Left colon (tissue), 2 donors: ENCODE measurements at places on chromosomes 13 and 19.
A peak's percentile ranks its signal among the peaks of the same experiment; 100 is the strongest.

DNA sequence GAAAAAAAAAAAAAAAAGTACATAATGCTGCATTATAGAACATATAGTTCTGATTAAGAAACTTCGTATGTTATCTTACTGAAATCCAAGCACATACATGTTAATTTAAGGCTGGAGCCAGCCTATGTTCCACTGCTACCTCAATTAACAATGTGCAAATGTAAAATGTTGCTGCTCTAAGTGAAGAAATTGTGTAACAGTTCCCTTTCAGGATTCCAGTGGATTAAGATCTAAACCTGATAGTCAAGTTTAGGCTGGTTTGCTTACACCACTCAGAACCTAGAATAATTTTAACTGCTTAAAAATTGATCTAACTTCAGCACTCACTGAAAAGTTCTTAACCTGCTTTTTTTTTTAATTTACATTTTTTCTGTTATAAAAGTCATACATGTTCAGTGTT lies 4.2 kb downstream of the VPS36 start:
- DNase-seq, result no peak

DNA sequence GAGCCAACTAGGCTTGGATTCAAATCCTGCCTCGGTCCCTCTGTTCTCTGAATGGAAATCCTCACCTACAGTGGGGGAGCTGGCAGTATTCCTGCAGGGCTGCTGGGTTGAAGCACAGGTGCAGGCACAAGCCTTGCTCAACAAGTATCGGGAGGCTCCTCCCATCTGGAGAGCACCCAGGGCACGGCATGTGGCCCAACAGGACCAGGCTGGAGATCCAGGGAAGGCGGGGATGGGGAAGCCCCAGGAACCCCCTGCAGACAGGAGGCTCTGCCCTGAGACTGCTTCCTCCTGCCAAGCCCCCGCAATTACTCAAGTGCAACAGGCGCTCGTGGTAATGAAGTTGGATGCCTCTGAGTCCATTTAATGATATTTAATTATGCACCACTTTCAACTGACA lies 128.0 kb upstream of the VSTM2B start:
- no peak for DNase-seq

DNA sequence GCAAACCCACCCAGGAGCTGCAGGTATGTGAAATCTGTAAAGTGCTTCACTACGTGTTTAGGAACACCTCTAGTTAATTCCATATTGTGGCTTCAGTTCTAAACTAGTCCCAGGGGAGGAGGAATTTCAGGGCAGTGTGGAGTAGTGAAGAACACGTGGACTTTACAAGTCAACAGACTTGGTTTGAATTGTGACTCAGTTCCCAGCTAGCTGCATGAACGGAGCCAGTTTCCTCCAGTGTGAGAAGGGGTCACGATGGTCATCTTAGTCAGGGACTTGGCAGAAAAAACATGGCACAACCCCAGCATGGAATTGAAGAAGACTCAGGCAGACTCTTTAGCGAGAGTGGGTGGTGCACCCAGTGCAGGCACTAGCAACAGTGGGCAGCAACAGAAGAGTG lies 175.7 kb upstream of the UBL3 start:
- DNase-seq, result no peak

GRCh38 chr19:32876919-32877285 lies 7.3 kb upstream of the SLC7A9 start:
- DNase-seq, result no peak

DNA sequence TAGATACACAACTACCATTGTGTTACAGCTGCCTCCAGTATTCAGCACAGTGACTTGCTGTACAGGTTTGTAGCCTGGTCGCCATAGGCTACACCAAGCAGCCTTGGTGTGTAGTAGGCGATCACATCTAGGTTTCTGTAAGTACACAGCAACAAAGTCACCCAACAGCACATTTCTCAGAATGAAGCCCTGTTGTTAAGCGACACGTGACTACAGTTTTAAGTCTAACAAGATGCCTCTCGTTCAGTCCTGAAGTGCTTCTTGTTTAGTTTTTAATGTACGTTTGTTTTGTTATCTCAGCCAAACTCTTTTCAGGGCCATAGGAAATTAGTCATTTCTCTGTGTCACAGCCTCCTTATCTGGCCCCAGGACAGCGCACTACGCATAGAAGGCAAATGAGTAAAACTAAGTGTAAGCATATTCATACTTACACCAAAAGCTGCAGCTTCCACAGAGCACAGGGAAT lies 50.0 kb upstream of the GPR183 start:
- DNase-seq, result no peak

DNA sequence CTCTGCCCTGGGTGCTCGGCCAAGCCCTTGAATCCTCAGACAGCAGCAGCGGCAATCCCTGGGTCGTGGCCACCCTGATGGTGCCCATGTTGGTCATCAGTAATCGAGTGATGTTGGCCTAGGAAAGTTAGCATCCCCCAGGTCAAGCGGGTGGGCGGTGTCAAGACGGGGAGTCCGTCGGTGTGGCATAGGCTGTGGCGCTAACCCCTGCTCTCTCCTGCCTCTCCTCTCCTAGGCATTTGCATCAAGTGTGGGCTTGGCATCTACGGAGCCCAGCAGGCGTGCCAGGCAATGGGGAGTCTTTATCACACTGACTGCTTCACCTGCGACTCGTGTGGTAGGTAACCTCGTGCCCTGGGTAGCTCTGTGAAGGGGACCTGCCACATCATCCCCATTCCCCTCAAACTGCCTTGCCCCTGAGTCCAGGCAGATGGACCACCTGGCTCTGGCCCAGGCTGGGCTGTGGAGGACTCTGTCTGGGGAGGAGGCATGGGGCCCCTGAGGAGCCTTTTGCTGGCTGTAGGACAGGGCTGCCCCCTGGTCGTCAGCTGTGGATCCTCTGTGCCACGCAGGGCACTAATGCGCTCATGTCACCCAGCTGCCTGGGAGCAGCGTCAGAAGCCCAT lies 8.7 kb downstream of the WTIP start:
- no peak for DNase-seq

GRCh38 chr13:112730157-112730671 lies 40.4 kb downstream of the ATP11A start:
- no peak for DNase-seq

DNA sequence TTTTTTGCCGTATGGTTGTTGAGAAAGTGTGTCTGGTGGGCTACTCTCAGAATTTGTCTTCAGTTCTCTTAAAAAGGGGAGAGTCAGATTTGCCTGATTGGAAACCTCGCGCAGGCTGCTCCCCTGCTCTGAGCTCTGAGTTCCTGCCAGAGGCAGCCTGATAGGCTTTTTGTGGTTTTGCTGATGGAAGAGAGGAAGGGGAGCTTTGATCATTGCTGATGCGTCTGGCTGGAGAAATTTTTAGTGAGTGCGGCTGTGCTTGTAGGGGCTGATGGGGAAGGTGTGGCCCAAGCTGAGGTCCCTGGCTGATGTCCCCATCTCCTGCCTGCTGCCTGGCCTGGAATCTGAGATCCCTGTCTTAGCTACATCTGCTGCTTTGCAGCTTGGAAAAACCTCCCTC lies 2.8 kb downstream of the CHST8 start:
- no peak for DNase-seq

GRCh38 chr13:28636677-28637317 lies 22.1 kb upstream of the POMP start:
- DNase-seq, result peak; percentile 57

DNA sequence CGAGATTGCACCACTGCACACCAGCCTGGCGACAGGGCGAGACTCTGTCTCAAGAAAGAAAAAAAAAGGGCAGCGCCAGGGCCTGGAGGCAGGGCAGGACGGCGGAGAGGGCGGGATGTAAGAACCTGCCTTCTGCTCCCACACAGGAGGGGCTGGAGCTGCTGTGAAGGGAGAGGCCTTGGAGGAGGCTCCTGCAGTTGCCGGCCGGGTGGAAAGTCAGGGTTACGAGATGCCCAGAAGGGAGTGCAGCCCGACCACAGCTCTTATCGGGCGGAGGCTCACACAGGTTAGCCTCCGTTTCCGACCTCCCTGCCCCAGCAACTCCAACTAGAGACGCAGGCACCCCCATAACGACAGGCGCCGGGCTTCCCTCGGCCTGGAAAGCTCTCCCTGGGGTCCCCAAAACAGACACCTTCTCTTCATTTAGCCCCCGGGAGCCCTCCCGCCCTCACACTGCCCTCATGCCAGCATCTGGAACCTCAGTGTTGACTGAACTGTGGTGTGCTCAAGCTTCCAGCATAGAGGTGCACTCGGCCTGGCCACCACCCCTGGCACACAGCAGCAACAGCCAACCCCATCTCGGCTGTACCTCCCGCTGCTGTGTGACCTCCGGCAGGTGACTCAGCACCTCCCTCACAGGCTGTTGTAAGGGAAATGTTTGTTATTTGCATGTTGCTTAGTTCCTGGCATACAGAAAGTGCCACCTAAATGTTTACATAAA lies 1.4 kb downstream of the PLPP2 start:
- peak; percentile 87 for DNase-seq

DNA sequence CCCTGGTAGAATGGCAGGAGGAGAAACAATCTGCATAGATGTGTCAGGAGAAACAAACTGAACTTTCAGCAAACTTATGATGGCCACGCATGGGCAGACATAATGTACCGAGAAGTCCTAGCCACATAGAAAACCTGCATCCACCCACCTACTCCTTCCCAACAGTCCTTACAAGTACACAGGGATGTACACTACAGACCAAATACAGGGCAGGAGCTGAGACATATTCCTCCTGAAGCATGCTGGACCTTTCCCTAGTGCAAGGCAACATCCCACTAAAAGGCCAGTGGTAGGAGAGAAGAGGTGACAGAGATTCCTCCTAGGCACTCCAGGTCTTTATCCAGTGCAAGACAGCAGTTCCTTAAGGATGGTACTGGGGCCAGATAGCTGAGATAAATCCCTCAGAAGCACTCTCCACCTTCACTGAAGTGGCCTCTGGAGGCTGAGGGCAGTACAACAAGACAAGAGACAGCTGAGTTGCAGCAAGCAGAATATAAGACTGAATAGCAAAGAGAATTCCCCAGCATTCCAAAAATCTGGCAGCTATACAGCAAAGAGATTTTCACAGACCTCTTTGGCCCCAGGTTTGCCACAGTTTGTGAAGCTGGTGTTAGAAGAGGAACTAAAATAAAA lies 18.3 kb downstream of the VWA8 start:
- DNase-seq, result no peak

DNA sequence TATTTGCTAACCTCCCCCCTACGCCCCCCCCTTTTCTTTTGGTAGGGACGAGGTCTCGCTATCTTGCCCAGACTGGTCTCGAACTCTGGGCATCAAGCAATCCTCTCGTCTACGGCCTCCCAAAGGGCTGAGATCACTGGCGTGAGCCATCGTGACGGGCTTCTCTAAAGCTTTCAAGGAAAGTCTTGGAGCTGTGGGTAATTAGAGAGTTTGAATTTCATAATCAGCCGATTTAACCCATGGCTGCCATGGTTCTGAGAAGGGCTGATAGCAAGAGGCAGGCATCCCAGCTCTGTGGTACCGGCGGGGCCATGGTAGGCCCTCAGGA lies 679 bp upstream of the ABHD8 start:
- no peak for DNase-seq

GRCh38 chr13:24269821-24270220 lies 39.6 kb upstream of the C1QTNF9 start:
- DNase-seq, result no peak

DNA sequence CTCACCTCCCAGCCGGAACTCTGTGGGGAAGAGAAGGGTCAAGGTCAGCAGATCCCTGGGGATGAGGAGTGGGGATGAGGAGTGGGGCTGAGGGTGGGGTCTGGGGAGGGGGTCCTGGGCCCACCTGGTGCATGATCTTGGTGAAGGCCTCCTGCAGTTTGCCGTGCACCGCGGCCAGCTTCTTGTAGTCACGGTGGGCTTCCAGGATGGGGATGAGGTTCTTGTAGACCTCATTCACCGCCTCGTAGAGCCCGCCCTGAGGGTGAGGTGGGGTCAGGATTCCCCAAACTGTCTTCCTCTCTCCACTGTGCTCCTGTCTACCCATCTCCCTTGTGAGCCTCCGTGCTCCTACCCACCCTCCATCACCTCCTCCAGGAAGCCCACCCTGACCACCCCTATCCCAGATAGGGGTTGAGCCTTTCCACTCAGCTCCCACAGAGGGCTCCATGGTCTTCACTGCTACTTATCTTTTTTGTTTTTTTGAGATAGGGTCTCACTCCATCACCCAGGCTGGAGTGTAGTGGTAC lies 6.8 kb upstream of the KANK2 start:
- no peak for DNase-seq

- peak; percentile 58 for DNase-seq
These were observed at the start of gene ADAMTSL5 for GRCh38 chr19:1512671-1513498. Gene ADAMTSL5, minus strand, starts transcription at chr19:1513019. Its CDS starts 2,076 bp downstream, at chr19:1510943.

DNA sequence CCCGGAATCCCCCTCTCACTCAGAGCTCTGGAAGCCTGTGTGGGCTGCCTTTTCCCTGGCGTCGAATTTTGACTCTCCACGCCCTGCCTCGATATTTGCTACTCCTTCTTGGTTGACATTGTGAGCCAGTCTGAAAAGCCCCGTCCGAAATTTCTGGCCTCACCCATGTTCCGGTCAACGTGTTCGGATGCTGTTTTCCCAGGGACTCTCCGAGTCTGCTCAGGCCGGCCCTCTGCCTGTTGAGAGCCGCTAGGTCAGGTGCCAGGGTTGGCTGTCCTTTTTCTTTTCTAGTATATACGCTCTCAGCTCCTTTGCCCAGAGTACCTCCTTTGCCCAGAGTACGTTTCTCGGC lies 6.8 kb upstream of the DGKH start:
- DNase-seq, result peak; percentile 73

DNA sequence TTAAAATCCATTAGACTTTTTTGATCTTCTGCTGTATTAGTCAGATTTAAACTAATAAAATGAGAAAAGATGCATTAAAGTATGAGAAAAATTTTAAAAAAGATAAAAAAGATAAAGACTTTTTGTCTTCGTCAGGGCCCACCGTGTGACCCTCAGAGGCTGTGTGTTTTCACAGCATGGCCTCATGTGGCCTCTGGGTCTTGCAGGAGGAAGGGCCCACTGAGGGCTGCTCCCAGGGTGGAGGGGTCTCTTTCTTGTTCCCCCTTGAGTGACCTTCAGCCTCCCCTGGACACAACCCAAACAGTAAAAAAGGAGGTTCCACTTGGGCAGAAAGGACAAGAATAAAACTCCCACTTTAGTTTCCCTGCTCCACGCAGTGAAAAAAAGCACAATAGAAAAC lies 57.1 kb upstream of the RANBP3 start:
- DNase-seq, result no peak

DNA sequence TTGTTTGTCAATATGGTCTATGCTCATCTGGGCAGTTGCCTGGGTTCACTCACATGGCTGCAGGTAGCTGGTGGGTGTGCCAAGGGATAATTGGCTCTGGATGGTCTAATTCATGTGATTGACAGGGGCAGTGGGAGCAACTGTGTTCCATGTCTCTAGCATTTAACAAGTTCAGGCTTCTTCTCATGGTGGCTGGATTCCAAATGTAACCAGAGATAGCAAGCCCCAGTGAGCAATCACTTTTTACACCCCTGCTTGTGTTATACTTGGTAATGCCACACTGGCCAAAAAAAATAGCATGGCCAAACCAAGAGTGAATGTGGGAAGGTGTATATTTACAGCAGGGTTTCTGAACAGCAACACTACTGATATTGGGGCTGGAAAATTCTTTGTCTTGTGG lies 89.6 kb upstream of the TNFSF11 start:
- DNase-seq, result no peak

- DNase-seq, result no peak
These were observed 20.3 kb downstream of the FLT1 start for GRCh38 chr13:28474491-28475134.
